ENCODE measurements at places on chromosomes 4 and X.
A peak's percentile ranks its signal among the peaks of the same experiment; 100 is the strongest.

DNA sequence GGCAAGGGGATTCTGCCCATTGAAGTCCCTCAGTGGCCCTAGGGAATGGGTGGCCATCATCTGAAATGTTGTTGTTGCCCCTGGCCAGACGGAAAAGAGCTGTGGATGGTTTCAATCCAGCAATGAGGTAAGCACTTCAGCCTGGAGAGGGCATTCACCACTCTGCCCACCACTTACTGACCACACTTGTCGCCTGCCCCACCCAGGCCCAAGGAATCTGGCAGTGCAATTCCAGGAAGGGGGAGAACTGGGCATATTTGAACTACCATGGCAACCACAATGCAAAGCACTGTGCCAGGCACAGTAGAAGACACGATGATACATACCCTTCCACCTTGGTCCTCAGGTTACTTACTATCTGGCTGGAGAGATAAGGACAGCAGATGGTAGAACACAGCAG lies 161.6 kb downstream of the PDGFRA start:
- no peak for DNase-seq

DNA sequence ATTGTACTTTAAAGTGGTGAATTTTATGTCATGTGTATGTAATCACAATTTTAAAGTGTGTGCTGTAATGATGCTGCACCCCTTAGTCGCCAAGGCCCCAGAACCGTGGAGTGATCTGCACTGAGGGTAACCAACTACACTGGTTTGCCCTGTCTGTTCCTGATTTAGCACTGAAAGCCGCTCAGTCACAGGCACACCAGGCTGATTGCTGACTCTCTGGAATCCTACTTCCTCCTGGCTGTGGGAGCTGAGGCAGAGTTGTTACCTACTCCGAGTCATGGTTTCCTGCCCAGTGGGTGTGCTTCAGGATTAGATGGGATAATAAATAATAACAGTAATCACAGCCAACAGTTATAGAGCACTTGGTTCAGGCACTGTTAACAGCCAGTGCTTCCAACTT lies 645.4 kb downstream of the BCOR start:
- no peak for DNase-seq

GRCh38 chr4:26083987-26084386 lies 170.0 kb downstream of the SMIM20 start:
- DNase-seq = no peak

DNA sequence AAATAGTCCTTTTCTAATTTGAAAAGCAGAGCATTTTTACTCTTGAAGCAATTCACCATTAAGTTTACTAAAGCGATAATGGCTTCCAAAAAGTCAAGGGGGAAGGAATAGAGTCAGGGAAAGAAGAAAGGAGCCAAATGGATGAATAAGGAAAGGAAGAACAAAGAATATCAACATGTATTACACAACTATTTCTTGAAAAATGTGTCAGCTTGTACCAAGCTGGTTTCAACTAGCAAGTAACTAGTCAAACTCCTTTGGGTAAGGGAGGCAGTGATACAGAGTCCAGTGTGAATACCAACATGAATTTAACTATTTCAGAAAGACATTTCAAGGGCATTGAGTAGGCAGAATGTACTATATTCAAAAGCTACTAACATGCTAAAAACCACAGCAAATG lies 112.1 kb downstream of the ARHGAP6 start:
- DNase-seq = no peak

GRCh38 chr4:140082391-140082755 lies 71.6 kb downstream of the MAML3 start:
- DNase-seq = no peak

- no peak for DNase-seq
Measured at GRCh38 chrX:39823424-39823823, 274.3 kb downstream of the BCOR start.

DNA sequence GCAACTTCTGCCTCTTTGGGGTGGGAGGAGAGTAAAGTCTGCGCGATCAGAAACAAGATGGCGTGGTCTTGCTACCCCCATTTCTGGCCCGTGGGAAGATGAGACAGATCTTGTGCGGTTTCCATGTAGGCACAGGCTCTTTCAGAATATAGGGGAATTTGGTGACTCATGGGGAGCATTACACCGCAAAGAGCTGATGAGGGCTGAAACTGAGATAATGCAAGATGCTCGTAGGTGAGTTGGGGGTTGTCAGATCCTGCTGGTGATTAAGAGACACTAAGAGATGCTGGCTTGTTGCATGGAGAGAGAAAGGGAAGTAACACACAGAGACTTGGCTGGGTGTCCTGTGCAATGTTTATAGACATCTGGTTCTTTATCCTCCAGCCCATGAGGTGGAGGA lies 1.5 kb downstream of the EVC start:
- DNase-seq = peak; percentile 24

DNA sequence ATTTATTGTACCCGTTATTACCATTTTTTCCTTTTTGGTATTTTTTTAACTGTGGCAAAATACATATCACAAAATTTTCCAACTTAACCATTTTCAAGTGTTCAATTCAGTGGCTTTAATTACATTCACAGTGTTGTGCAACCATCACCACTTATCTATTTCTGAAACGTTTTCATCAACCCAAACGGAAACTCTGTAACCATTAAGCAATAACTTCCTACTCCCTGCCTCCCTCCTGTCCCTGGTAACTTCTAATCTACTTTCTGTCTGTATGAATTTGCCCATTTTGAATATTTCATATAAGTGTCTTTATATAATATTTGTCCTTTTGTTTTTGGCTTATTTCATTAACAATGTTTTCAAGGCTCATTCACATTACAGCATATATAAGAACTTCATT lies 57.4 kb upstream of the MSN start:
- no peak for DNase-seq

DNA sequence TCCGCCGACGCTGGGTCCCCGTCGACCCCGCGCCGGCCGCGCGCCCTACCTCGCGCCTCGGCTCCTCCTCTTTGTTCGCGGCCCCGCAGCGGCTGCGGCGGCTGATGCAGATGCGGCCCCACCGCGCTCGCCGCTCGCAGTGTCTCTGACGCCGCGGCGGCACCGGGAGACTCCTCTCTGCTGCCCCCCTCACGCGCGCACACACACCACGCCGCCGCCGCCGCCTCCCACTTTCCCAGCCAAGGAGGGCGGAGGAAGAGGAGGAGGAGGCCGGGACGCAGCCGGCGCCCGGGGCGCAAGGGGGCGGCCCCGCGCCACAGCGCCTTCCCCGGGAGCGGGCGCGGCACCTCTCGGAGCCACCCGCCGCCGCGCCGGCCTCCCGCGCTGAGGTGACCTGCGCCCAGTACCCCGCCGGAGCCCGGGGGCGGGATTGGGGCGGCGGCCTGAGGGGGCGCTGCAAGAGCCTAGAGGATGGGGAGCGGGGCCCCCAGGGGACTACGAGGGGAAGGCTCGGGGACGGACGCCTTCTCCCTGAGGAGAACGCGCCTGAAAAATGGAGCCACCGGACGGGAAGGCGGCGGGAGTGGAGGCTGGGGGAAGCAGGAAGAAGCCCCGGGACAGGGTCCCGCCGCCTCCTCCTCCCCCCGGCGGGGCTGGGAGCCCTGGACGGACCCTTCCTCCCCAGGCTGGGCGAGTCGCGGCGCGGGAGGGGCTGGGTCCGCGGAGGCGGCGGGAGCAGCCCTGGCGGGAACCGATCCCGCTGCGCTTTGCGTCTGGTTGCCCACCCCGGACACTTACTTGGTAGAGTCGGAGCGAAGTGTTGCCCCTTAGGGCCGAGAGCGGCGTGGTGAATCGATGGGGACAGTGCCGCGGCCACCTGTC lies at the start of gene SH3RF1:
TSS of gene SH3RF1 (minus strand) at position 147 of the 882 bp plus-strand sequence. CDS start 1,744 bp downstream, outside the sequence.
- no peak for DNase-seq

GRCh38 chrX:101164766-101165590 lies 54.6 kb upstream of the DRP2 start:
- DNase-seq = no peak

- no peak for DNase-seq
Measured at GRCh38 chrX:16386126-16386525, 218.8 kb downstream of the MAGEB17 start.

DNA sequence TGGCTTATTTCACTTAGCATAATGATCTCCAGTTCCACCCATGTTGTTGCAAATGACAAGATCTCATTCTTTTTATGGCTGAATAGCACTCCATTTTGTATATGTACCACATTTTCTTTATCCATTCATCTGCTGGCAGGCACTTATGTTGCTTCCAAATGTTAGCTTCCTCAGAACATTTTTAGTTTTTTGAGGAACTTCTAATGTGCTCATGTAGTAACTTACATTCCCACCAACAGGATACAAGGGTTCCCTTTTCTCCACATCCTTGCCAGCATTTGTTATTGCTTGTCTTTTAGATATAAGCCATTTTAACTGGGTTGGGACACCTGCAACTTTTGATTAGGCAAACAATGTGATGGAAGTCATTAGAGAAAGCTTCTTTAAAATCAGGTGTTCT lies 454.2 kb downstream of the NLGN4X start:
- DNase-seq = no peak

- DNase-seq = no peak
Measured at GRCh38 chr4:163165217-163166017, 1.3 kb downstream of the NAF1 start.

GRCh38 chr4:139853309-139853708 lies 187.7 kb downstream of the MGST2 start:
- no peak for DNase-seq

DNA sequence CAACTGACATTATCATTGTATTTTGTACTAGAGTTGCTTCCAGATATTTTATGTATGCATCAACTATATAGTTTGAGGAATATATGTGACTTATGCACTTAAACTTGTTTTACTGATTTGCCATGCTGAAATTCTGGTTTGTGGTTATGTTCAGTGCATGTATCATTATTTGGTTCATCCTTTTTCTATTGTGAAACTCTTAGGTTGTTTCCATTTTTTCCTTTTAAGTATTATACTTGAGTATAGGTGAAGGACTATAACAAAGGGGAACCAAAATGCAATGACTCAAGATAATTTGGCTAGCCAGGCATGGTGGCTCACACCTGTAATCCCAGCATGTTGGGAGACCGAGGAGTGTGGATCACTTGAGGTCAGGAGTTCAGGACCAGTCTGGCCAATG lies 21.1 kb upstream of the EPGN start:
- DNase-seq = no peak

DNA sequence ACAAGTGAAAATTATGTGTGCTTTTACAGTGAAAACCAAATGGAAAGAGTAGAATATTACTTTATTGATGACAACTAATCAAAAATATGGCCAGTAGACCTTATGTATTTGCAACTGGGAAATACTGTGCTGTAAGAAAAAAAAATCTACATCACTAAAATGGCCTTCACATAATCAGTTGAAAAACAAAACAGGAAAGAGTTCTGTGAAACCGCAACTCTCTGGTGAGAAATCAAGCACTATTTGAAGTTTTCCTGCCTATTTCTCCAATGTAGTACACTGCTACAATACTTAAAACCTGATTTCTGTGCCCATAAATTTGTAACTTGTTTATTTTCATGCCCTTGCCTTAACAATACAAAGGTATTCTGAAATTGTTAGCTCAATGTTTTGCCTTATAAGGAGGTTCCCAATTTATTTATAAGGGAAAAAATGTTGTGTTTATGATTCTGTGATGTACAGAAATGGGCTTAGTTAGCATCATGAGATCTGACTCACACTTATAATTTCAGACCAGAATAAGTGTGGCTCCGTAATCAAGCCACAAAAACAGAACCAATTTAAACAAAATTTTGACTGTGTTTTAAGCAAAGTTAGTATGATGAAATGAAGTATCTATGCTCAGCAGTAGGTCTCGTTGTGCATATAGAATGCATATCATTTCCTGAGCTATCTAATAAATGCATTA lies 147.1 kb downstream of the FAT4 start:
- DNase-seq = no peak

Measured in stimulated activated CD8-positive, alpha-beta memory T cell treated with anti-CD3 and anti-CD28 coated beads, Interleukin-15, amount 100 ng/mL, for 4 hours (primary cell).